ENCODE measurements at places on chromosomes 1 and 21.

DNA sequence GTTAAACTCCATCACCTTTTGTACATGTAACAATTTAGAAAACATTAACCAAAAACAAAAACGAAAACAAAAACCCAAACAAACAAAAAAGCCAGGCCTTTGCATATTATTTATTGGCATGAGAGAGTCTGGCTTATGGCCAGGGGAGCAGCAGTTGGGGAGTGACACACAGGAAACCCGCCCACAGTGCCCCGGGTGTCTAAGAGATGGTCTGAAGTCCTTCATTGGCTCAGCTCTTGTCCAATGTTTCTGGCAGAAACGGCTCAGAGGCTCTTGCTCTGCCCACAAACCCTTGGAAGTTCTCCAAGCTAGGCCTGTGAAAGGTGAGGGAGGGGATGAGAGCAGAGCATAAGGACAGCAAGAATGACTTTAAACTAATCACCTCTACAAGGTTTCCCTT is 131.5 kb downstream of the CNIH3 start:
- H3K4me3 ChIP-seq, result no peak overlapping the region
- no peaks in the 10 kb centered on the region for H3K36me3 ChIP-seq
- no peak for DNase-seq
- H3K4me1 ChIP-seq, result no peaks in the 10 kb centered on the region
- no peak overlapping the region for H3K27ac ChIP-seq

- no peak overlapping the region for H3K4me3 ChIP-seq
- peak overlapping the region; percentile 83 for H3K27ac ChIP-seq
- peaks cover 99% of the 10 kb centered on the region for H3K4me1 ChIP-seq
These were observed 2.7 kb downstream of the PLEKHG5 start for GRCh38 chr1:6488602-6489382.

DNA sequence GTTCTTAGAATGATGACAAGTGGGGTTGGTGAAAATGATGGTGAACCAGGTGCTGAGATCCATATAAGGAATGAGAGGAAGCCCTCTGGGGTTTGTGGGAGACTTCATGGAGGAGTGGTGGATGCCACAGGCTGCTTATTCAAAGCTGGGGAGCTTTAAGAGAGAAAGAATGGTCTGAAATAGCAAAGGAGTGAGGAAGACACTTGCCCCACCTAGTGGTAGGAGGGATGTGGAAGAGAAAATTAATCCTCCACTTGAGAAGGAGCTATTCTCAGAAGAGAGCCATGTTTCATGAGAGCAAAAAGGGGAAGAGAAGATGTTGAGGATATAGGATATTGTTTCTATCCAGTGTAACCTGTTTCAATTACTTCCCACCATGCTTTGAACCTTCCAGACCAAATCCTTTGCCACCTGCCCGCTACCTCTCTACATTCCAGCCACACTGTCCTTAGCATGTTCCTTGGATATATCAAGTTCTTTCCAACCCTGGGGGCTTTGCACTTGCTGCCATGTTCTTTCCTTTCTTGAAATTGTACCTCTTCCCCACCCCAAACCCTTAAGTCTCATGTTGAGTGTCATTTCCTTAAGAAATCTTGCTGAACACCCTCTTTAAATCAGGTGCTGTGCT is 19.6 kb upstream of the ZNF648 start:
- peaks cover 17% of the 10 kb centered on the region for H3K4me1 ChIP-seq
- H3K27me3 ChIP-seq, result no peaks in the 10 kb centered on the region
- H3K27ac ChIP-seq, result no peak overlapping the region

DNA sequence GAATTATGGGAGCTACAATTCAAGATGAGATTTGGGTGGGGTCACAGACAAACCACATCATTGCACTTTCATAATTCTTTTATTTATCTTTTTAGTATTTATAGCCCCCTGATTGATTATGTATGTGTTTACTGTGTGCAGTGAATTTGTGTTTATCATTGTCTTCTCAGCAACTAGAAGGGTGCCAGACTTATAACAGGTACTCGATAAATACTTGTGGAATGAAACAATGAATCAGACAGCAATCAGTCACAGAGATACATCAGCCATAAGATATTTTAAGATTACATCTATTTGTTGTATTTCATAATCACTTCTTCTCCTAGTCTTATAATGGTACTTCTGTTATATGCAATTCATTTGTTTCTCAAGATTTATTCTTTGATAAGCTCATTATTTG is 273.2 kb downstream of the PTPRC start:
- H3K4me1 ChIP-seq, result no peaks in the 10 kb centered on the region
- no peaks in the 10 kb centered on the region for H3K27me3 ChIP-seq
- DNase-seq, result no peak

DNA sequence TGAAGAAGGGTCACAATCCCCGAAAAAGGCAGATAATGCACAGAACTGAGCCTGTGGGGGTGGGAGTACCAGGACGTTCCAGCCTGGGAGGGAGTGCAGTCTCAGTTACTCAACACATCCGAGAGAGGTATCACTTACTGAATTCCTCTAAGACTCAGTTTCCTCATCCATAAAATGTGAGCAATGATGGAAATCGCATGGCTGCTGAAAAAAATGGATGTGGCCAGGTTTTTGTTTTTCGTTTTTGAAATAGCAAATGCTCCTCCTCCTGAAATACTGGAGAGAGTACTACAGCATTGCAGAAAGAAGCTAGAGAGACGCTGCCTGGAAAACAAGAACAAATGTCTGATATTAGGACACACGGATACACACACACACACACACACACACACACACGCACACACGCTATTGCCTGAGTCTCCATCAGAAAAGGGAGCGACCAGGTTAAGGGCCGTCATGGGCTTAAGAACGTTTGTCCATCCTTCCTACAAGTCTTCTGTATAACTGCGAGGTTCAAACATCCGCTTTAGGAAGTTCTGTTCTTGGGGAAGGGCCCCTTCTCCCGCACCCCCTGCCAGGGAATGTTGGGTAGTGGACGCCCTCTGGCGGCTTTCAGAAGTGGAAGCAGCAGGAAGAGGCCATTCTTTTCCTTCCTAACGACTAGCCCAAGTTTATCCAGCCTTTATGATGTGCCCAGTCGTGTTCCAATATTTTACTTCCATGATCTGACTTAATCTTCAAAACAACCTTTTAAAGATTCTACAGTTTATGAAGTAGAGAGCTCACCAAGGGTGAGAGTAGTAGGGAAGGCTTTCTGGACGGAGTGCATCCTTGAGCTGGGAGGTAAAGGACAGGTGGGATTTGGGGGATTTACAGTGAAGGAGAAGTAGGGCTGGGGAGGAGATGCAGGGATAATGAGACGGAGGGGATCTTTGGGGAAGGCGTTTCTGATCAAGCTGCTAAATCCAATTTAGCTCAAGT is 699 bp upstream of the NES start:
- peaks cover 48% of the 10 kb centered on the region for H3K4me1 ChIP-seq
- DNase-seq, result no peak
- peaks cover 8% of the 10 kb centered on the region for H3K36me3 ChIP-seq
- H3K27me3 ChIP-seq, result no peaks in the 10 kb centered on the region
- peak overlapping the region; percentile 73 for H3K4me3 ChIP-seq
- peak overlapping the region; percentile 35 for H3K27ac ChIP-seq

- no peaks in the 10 kb centered on the region for H3K4me1 ChIP-seq
- H3K4me3 ChIP-seq, result no peak overlapping the region
- H3K27me3 ChIP-seq, result no peaks in the 10 kb centered on the region
- H3K36me3 ChIP-seq, result no peaks in the 10 kb centered on the region
- peak; percentile 62 for DNase-seq
- no peak overlapping the region for H3K27ac ChIP-seq
These were observed 47.2 kb downstream of the MORN1 start for GRCh38 chr1:2344121-2344681.

- H3K36me3 ChIP-seq, result no peaks in the 10 kb centered on the region
- no peaks in the 10 kb centered on the region for H3K27me3 ChIP-seq
- H3K4me3 ChIP-seq, result no peak overlapping the region
- H3K4me1 ChIP-seq, result no peaks in the 10 kb centered on the region
These were observed 70.9 kb upstream of the COL6A1 start for GRCh38 chr21:45910548-45911221.

DNA sequence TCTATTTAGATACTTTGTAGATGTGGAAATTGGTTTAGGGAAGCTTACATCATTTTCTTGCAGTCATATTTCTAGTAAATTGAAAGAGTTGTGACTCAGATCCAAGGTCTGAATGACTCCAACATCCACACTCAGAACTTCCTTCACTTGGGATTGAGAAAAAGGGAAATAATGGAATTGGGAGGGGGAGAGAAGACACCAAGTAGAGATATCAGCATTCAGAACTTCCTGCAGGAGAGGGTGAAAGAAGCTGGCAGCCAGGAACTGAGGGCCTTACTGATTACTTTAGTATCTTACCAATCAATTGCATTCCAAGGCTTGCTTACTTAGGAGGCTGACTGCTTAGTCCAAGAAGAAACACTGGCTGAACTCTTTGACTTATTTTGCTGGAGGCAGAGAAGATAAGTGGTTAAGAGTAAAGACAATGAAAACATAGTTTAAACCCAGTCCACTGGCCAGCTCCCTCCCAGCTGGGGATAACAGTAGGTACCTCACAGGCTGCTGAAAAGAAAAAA is 21.7 kb downstream of the APP start:
- peaks cover 4% of the 10 kb centered on the region for H3K4me1 ChIP-seq
- H3K36me3 ChIP-seq, result no peaks in the 10 kb centered on the region
- no peak overlapping the region for H3K4me3 ChIP-seq
- peak overlapping the region; percentile 26 for H3K27ac ChIP-seq
- H3K27me3 ChIP-seq, result no peaks in the 10 kb centered on the region

- H3K27ac ChIP-seq, result no peak overlapping the region
- H3K27me3 ChIP-seq, result no peaks in the 10 kb centered on the region
- no peaks in the 10 kb centered on the region for H3K36me3 ChIP-seq
- DNase-seq, result peak; percentile 58
These were observed 40.7 kb downstream of the DISP3 start for GRCh38 chr1:11519629-11520031.

- no peak for DNase-seq
- no peaks in the 10 kb centered on the region for H3K36me3 ChIP-seq
- no peak overlapping the region for H3K4me3 ChIP-seq
- H3K27ac ChIP-seq, result no peak overlapping the region
These were observed 981.2 kb downstream of the TTLL7 start for GRCh38 chr1:83017701-83018100.

GRCh38 chr1:77889671-77890070 is 1.2 kb downstream of the NEXN start:
- no peak for DNase-seq
- H3K4me1 ChIP-seq, result no peaks in the 10 kb centered on the region
- peaks cover 15% of the 10 kb centered on the region for H3K27me3 ChIP-seq

DNA sequence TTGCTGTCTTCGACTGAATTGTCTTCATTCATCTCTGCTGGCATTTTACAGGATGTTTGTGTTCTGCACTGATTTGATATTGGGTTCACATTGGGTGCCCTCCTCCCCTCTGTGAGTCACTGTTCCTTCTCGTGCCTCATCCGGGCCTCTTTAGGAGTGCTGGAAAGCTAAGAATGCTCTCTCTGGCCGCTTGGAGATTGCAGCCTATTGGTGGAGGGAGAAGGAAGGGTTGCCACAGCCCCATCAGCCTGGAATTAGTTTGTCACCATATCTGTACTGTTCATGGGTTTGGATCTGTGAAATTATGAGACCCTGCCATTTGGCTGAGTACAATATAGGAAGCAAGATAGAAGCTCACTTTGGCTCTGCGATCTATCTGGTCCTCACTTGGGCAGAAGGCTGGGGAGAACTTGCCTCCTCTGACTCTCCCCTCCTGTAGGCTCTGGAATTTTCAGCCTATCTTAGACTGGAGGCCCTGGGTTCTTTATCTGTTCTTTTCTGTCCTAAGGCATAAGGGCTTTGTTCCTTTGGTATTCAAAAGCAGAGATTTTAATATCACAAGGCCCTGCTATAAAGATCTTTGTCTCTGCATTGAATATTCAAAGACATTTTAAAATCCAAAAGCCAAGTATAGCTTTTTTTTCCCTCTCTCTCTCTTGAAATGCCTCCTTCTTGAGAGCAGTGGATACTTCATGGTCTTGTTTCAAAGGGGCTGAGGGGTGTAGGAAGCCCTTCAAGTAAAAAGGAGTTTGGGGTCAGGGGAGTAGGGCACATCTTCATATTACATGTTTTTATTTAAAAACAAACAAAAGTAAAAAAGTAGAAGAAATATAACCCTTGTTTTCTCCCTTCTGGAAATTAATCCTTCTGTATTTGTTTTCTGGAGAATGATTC is 347.9 kb downstream of the ZP4 start:
- DNase-seq, result no peak
- H3K4me1 ChIP-seq, result no peaks in the 10 kb centered on the region
- no peak overlapping the region for H3K27ac ChIP-seq

All from spleen (tissue), 13 donors.